ENCODE measurements at places on chromosomes 12 and 14.

- no peak for DNase-seq
These were observed 7.0 kb upstream of the B4GALNT3 start for GRCh38 chr12:452667-453210.

GRCh38 chr12:94273272-94273671 is 124.9 kb downstream of the PLXNC1 start:
- no peak for DNase-seq

- no peak for DNase-seq
These were observed 951 bp upstream of the CHST11 start for GRCh38 chr12:104455578-104456416.

- DNase-seq, result no peak
These were observed 19.0 kb downstream of the SPRING1 start for GRCh38 chr12:116718655-116719454.

DNA sequence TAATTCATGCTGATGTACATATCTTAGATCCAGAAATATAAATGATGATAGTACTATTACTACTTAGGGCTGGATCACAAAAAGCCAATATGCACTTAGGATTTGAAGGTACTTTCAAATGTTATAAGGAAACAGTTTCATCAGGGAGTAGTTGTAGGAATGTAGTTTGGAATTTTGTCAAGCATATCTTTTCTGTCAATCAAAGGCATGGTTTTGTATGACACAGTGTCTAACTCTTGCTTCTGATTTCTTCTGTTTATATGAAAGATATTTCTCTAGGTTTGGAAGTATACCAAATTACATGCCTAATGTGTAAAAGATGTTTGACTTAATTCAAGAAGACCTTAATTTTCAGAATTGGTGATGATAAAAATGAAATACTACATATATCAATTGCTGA is 135.7 kb downstream of the RAD51B start:
- DNase-seq, result no peak
